Endothelial cell (in vitro differentiated cells): ENCODE measurements at places on chromosomes 2 and 18.
A peak's percentile ranks its signal among the peaks of the same experiment; 100 is the strongest.

GRCh38 chr2:59701271-59701994, 852.0 kb downstream of the BCL11A start:
- DNase-seq, result no peak

- DNase-seq, result no peak
Measured at GRCh38 chr18:57813245-57813644, 10.1 kb upstream of the ATP8B1 start.

GRCh38 chr2:25030702-25031101, 11.2 kb upstream of the EFR3B start:
- DNase-seq, result no peak

- no peak for DNase-seq
Measured at GRCh38 chr2:53786352-53786704, 425 bp downstream of the ASB3 start.

- peak; percentile 29 for DNase-seq
Measured at GRCh38 chr2:117536139-117536538, 278.4 kb upstream of the DDX18 start.

- no peak for DNase-seq
Measured at GRCh38 chr2:119204525-119204924, 19.1 kb upstream of the STEAP3 start.
